MCF 10A (cell line): ENCODE measurements at places on chromosomes 1 and 21.

GRCh38 chr1:28517649-28517999 is 11.8 kb downstream of the RCC1 start:
- H3K27ac ChIP-seq, result peak overlapping the region; percentile 75
- H3K4me3 ChIP-seq, result peak overlapping the region; percentile 69
- H3K27me3 ChIP-seq, result no peaks in the 10 kb centered on the region

DNA sequence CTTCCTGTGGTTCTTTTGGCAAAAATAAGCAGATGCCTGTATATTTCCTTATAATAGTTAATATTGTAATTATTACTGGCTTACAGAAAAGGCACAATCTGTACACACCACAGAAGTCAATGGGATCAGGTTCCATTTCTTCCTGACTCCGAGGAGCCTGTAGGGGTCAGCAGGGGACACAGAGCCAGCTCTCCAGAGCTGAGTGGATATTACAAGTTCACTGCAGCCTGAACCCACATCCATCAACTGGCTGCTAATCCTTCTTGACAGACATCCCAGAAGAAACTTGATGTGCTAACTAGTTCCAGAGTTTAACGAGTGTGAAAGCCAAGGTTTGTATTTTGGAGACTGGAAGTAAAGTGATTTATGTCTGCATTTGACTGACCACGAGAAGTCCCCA is 203.8 kb downstream of the LMX1A start:
- H3K27ac ChIP-seq, result no peak overlapping the region
- peaks cover 45% of the 10 kb centered on the region for H3K27me3 ChIP-seq
- no peaks in the 10 kb centered on the region for H3K36me3 ChIP-seq
- no peaks in the 10 kb centered on the region for H3K4me1 ChIP-seq
- H3K4me3 ChIP-seq, result no peak overlapping the region
- DNase-seq, result peak; percentile 60

DNA sequence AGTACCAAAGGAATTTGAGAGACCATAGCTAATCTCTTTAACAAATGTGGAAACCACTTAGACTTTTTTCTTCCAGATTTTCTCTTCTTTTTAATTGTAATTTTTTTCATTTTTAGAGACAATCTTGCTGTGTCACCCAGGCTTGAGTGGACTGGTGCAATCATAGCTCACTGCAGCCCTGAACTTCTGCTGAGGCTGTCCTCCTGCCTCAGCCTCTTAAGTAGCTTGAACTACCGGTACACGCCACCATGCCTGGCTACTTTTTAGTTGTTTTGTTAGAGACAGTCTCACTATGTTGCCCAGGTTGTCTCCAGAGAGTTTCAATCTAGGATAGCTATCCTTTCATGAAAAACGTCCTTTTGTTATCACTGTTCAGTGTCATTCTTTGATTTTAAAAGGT is 15.0 kb downstream of the PRRC2C start:
- H3K4me3 ChIP-seq, result no peak overlapping the region
- DNase-seq, result no peak
- H3K27ac ChIP-seq, result peak overlapping the region; percentile 44

DNA sequence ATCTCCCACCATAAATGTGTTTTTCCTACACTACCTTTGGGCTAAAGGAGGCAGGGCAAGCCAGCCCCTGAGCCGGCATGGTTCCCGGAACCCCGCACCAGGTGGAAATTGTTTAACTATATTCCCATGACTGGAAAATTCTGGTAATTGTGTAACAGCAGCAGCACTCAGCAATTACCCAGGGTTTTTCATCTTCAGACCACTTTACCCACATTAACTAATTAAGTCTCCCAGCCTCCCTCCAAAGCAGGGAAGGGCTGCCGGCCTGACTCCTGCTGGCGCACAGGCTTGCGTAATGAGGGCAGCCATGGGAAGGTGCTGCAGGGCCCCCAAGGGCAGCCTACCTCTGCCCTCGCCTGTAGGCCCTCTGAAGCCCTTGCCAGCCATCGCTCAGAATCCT is 140.7 kb upstream of the VAMP3 start:
- no peaks in the 10 kb centered on the region for H3K36me3 ChIP-seq
- H3K27ac ChIP-seq, result no peak overlapping the region
- H3K4me3 ChIP-seq, result no peak overlapping the region
- peaks cover 90% of the 10 kb centered on the region for H3K27me3 ChIP-seq
- DNase-seq, result no peak

- H3K4me3 ChIP-seq, result no peak overlapping the region
- DNase-seq, result no peak
- no peaks in the 10 kb centered on the region for H3K27me3 ChIP-seq
- H3K4me1 ChIP-seq, result peaks cover 7% of the 10 kb centered on the region
These were observed 31.7 kb downstream of the ADAMTS1 start for GRCh38 chr21:26813426-26813998.

GRCh38 chr1:89211035-89211634 is 12.4 kb upstream of the GBP4 start:
- no peaks in the 10 kb centered on the region for H3K36me3 ChIP-seq
- no peaks in the 10 kb centered on the region for H3K27me3 ChIP-seq
- H3K27ac ChIP-seq, result no peak overlapping the region
- H3K4me3 ChIP-seq, result no peak overlapping the region
